ENCODE measurements at places on chromosomes 6 and 20.

DNA sequence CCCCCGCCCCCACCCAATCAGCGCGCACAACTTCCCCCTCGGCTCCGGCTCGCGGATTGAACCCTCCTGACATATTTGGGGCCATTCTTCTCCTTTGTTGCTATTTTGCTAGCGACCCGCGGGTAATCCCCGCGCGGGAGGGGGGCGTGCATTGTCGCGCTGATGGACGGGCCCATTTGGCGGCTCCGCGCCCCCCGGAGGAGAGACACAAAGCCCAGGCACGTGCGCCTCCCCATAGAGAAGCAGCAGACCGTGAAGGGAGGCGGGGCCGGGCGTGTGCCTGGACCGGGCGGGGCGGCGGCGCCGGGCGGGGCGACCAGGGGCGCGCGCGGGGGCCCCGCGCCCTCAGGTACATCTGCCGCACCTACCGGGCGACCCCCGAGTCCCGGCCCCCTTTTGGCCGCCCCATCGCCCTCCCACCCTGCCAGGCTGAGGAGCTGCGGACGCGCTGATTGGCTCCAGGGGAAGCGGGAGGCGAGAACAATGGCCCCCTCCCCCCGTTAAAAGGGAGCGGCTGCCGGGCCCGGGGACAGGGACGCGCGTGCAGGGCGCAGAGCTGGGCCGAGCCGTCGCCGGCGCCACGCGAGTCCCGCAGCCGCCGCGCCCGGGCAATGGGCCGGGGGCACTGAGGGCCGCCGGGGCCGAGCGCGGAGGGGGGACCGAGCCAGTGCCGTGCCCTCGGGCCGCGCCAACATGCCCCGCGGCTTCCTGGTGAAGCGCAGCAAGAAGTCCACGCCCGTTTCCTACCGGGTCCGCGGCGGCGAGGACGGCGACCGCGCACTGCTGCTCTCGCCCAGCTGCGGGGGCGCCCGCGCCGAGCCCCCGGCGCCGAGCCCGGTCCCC, at the start of gene INSM1:
INSM1 (plus strand) TSS at position 530 of the 843 bp plus-strand sequence; CDS start at position 694, 164 bp downstream.
- DNase-seq: no peak

DNA sequence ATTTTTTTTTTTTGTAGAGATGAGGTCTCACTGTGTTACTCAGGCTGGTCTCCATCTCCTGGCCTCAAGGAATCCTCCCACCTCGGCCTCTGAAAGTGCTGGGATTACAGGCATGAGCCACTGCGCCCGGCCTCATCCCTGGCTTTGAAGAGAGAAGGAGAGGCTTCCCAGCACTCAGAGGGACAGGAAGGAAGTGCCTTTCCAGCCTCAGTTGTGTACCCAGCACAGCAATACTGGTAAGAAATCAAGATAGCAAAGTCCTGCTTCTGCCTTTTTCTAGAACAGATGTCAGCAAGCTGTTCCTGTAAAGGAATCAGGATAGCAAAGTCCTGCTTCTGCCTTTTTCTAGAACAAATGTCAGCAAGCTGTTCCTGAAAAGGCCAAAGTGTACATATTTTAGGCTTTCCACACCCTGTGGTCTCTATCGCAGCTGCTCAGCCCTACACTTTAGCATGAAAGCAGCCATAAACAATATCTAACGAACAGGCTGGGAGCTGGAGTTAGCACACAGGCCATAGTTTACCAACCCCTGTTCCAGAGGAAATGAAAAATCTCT, 6.3 kb upstream of the PLTP start:
- DNase-seq: no peak

- peak; percentile 19 for DNase-seq
Observed at GRCh38 chr6:100283285-100283684, 181.4 kb downstream of the SIM1 start.

DNA sequence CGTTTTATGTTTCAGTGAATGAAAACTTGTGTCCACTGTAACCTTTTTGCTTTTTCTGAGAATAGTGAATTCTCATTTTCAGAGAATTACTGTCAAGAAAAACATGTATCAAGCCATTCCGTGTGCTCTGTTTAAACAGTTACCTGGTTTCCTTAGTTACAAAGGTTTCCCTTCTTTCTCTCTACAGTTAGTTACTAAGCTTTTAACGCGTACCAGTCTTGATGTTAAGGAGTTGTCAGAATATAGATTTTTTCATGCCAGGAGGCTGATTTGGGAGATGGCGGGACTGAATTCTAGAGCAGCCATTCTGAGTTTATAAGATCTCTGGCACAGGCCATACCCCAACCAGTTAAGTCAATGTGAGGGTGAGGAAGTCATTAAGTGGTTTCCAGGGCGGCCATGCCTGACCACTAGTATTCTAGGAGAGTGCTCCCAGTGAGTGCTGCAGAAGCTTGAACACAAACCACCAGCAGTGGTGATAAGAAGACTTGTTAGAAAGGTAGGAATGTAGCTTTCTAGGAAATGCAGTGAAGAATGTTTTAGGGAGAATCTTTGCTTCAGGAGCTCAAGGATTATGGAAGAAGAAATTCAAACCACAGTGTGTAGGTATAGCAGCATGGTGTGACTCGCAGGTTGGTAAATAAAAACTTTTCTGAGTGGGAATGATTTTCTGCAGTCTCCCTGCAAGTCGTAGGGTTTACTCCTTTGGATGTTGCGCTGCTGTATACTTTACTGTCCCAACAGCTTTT, 112.9 kb downstream of the JARID2 start:
- DNase-seq: no peak

DNA sequence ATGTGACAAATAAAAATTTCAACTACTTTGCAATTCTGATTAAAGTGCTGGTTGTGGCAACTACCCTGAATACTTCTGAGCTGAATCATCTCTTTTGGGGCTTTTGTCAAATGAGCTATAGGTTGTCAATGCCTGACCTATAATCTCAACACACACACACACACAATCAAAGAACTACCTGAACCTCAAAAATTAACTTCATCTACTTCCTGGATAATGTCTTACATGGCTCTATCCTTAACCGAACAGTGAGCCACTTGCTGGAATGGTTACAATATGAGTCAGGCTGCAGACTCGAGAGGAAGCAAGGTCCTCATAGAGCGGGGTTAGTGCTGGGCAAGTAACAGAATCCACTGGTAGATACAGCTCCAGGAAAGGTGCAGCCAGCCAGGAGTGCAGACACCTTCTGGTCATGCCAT, 70.6 kb upstream of the DST start:
- no peak for DNase-seq

DNA sequence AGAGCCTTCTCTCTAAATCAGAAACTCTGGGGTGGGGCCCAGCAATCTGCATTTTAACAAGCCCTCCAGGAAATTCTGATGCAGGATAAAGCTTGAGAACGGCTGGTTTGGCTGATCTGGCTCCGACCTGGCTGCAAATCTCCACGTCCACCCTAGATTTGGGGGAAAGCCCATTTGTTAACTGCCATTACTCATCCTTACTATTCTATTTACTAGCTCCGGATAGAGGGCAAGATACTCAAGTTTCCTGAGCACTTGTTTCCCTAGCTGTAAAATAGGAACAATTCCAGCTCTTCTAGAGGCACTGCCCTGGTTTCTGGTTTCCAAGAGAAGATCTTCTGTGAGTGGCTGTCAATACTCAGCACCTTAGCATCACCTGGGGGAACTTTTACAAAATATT, 44.4 kb downstream of the DAAM2 start:
- no peak for DNase-seq

DNA sequence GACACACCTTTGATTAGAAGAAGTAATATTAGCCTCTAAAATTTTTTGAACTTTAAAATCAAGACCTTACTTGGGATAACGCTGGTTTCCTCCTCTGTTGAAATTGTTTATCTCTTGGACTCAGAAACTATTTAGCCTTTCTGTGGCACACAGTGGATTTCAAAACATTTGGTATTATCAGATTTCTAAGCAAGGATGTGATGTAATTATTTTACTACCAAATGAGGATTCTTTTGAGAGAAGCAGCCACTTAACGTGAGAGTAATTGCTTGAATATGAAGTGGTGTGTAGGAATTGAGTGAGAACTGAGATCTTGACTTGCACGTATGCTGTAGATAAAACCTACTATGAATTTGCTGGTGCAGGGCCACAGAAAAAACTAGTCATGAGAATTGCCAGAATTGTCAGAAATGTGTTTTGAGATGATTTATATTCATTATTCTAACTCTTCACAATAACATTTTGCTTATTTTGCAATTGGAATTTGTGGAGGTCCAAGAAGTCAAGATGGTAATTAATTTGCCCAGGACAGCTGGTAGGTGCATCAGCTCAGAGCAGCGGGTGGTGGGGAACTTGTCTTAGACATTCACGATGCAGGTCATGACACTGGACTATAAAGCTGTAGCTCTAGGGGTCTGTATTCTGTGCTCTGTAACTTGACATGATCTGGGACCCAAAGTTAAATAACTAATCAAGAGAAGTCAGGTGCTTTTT, 53.4 kb downstream of the AKAP12 start:
- peak; percentile 67 for DNase-seq

All from AG04449 (cell line).